Stimulated activated CD8-positive, alpha-beta memory T cell treated with anti-CD3 and anti-CD28 coated beads, Interleukin-4, amount 100 ng/mL, for 4 hours (primary cell): ENCODE measurements at places on chromosomes 7 and 10.

DNA sequence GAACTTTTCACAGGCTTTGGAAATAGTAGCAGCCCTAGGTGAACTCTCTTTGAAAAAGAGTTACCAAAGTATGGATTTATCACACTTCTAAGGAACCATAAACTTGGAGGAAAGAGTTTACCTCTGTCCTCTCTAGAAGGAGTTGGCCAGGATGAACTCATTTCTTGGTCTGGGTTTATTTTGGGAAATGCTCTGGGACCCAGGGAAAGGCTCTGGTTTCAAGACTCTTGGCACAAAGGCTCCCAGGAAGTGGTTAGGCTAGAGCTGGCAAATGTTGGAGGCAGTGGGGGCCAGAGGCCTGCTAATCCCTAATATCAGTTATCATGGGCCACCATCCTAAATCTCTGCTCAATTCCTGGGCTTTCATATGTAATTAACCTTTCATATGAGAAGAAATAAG, 36.3 kb upstream of the CDK6 start:
- DNase-seq: no peak

DNA sequence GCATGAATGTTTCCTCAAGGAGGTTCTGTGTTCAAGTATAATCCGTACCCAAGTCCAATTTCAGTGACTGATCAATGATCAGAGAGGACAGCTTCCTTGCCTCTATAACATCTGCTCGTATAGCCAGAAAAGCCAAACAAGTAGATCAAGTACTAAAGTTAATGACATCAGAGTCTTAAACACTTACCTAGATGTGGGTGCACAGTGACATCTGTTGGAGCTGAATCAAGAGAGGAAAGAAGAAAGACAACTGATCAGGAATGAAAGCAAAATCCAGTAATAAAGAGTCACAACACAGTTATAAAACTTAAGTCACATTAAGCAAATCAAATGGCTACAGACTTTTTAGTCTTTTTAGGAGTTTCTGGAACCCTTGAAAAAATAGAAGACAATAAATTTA, 236.5 kb downstream of the RELN start:
- DNase-seq: no peak

DNA sequence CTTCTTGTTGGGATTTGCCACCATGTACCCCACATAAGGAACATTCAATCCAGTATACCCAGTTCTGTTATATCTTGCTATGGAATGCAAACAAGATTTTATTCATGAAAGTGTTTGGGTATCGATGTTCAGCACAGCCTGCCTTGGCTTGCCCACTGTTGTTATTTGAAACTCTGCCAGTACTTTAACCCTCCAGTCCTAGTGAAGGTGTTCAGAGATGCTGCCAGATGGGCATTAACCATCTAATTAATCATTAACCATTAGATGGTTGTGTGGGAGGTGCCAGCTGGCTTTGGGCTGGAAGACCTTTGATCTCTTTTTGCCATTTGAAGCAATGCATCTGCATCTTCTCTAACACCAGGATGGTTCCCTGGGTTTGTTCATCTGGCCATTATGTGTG, 363.0 kb downstream of the SH2D4B start:
- no peak for DNase-seq

DNA sequence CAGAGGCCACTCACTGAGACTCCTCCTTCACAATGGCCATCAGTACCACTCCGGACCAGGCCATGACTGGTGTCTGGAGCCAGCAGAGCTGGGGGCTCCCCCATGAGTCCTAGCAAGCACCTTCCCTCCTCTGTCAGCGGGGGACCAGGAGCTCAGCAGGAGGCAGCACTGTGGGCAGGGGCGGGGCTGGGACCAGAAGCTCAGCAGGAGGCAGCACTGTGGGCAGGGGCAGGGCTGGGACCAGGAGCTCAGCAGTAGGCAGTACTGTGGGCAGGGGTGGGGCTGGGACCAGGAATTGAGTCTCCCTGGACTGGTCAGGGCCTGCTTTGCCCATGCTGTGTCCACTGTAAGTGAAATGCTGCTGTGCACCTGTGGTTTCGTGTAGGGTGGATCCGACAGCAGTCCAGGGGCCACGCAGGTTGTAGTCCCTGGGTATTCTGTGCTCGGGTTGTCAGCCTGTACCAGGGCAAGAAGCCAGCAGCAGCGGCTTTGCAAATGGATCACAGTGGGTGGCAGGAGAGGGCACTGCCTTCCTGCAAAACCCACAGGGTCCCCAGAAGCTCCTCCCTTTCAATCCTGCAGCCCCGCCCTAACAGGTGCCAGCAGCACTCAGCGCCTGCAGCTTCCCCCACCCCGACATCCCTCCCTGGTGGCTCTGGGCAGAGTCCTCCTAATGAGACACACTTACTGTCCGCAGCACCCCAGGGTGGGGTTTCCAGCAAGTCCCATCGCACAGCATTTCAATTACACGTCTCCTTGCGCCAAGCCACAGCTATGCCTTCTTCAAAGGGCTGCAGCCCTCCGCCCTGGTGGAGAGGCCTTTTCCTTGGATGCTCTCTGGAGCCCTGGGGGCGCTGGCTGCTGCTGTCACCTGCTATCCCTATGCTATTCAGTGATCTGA, 220.5 kb downstream of the TCERG1L start:
- DNase-seq: no peak

- DNase-seq: no peak
Observed at GRCh38 chr7:55534916-55535590, 37.2 kb downstream of the VOPP1 start.

DNA sequence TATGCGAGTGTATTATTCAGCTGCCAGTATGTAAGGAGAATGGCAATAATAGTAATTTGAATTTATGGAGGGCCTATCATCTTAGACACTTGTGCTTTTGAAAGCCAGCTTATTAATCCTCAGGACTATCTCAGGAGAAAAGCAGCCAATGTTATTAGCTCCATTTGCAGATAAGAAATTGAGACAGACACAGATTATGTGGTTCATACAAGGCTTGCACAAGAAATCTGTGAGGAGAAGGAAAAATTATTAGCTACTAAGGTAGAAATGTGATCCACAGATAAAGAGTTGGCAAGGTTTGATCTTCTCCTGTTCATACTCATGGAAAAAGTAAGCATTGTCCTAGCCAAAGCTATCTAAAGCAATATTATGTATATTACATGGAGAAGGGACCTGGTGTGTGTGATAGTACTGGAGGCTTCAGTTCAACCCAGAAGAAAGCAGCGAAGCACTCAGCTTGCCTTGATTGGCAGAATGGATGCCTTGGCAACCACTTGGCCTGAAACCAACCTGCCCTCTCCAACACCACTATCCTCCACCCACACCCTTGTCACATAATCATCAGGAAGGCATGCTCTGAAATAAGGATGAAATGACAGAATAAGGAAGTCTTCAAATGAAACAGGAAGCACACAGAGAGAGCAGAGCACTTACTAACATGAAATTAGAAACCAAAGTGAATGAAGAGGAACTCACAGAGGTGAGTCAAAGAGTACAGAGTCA, 18.0 kb downstream of the MACC1 start:
- no peak for DNase-seq
